ENCODE measurements at places on chromosomes 12 and 14.

DNA sequence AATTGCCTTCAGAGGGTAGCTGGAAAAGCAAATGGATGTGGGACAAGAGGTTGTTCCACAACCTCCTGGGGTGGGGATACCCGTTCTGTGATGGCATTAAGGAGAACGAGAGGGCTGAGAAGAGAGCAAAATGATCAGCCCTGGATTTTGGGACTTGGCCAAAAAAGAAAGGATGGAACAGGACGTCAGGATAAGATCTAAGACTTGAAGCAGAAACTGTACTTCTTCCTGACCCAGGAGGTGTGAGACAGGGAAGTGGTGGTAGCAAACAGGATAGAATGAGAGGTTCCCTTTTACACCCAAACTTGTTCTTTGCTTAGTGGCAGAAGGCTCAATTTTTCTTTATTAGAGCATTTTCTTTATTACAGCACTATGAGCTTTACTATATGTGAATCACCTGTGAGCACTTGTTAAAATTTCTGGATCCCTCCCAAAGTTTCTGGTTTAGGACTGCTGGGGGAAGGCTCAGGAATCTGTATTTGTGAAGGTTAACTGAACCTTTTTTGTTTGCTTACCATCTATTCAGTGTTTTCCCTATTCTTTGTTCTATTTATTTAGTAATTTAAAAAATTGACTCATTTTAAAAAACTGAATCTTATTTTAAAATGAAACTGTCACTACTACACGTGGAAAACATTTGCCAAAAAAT lies 59.2 kb downstream of the ERC1 start:
- H3K27me3 ChIP-seq, result no peaks in the 10 kb centered on the region
- H3K27ac ChIP-seq, result peak overlapping the region; percentile 16

- H3K27me3 ChIP-seq, result no peaks in the 10 kb centered on the region
- no peak for DNase-seq
- H3K4me3 ChIP-seq, result no peak overlapping the region
- H3K4me1 ChIP-seq, result no peaks in the 10 kb centered on the region
- H3K36me3 ChIP-seq, result no peaks in the 10 kb centered on the region
Observed at GRCh38 chr12:31929027-31929526, 30.1 kb upstream of the RESF1 start.

DNA sequence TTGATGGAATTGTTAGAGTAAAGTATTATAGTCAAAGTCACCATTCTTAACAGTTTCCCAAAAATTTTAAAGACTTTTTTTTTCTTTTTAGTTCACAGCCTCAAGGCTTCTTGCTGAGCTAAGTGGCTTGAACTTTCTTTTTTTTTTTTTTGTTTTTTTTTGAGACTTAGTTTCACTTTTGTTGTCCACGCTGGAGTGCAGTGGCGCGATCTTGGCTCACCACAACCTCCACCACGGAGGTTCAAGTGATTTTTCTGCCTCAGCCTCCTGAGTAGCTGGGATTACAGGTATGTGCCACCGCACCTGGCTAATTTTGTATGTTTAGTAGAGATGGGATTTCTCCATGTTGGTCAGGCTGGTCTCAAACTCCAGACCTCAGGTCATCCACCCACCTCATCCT lies 92.8 kb downstream of the SETD3 start:
- H3K27ac ChIP-seq, result no peak overlapping the region
- no peaks in the 10 kb centered on the region for H3K4me1 ChIP-seq
- H3K36me3 ChIP-seq, result no peaks in the 10 kb centered on the region

DNA sequence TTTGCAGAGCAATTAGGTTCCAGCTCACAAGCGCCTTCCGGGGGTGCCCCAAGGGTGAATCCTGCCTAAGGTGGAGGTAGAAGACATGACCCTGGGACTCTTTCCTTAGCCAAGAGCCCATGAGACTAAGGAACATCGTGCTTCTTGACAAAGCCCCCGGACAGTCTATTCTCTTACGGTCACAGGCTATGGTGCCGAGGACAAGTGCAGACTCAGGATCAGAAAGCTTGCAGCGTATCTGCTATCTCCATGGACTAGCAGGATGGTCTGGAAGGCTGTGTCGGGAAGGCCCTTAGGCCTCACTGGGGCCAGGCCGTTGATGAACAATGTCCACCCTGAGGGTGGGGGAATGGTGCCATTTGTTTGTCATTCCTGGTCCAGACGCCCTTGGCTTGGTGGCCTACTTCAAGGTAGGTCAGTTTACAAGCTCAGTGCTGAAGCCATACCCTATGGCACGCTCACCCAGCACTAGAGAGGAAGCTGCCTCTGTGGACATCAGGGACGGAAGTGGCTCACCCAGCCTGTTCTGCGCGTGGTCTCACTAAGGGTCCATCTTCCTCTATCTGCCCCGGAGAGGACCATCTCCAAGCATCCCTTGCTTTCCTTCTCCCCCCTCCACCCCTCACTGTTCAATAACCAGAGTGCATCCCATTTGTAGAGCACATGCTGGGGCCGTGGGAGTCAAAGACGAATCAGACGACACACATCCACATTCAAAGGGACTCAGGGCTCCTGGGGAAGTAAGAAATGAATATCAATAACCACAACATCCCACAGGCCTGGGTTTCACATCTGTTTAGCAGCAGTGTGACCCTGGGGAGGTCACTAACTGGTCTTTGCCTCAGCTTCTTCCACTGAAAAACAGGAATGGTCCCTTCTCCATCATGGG lies 45.0 kb upstream of the IQSEC3 start:
- H3K36me3 ChIP-seq, result no peaks in the 10 kb centered on the region
- H3K4me3 ChIP-seq, result no peak overlapping the region
- H3K27ac ChIP-seq, result peak overlapping the region; percentile 2
- no peak for DNase-seq
- H3K4me1 ChIP-seq, result no peaks in the 10 kb centered on the region

GRCh38 chr14:88688386-88688785 lies 104.4 kb downstream of the EML5 start:
- H3K36me3 ChIP-seq, result no peaks in the 10 kb centered on the region
- H3K4me1 ChIP-seq, result no peaks in the 10 kb centered on the region
- no peak for DNase-seq
- H3K4me3 ChIP-seq, result no peak overlapping the region

- H3K27ac ChIP-seq, result no peak overlapping the region
- no peaks in the 10 kb centered on the region for H3K36me3 ChIP-seq
- H3K27me3 ChIP-seq, result no peaks in the 10 kb centered on the region
- H3K4me3 ChIP-seq, result no peak overlapping the region
- no peaks in the 10 kb centered on the region for H3K4me1 ChIP-seq
- DNase-seq, result no peak
Observed at GRCh38 chr14:88225721-88226120, 97.3 kb downstream of the KCNK10 start.

DNA sequence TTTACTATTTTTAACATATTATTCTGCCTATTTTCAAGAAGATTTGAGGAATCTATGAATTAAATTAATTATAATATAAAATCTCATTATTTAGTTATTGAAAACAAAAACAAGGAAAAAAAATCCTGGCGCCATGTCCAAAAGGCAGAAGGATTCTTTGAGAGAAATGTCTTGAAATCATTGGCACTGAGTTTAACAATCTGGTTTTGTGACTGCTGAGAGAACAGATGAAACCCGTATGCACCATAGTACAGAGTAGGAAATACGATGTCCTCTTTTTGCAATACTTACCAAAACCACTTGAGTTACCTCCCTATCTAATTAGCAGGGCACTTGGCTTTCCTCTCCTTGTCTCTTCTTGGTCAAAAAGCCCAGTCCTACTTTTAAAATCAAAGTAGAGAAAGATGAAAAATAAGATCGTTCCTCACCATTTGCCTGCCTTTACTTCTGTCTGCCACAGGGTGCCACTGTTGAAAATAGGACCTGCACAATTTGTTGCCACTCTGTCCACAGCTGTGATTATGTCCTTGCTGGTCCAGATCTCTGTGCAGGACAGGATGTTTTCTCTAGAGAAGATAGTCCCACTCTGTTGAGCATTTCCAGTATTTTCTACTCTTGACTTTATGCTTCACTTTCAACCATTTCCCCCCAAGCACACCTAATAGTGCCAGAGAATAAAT lies 179.7 kb downstream of the PDZRN4 start:
- H3K27me3 ChIP-seq, result no peaks in the 10 kb centered on the region
- no peaks in the 10 kb centered on the region for H3K36me3 ChIP-seq
- no peak overlapping the region for H3K27ac ChIP-seq

- H3K27me3 ChIP-seq, result no peaks in the 10 kb centered on the region
- H3K4me1 ChIP-seq, result peaks cover 23% of the 10 kb centered on the region
- DNase-seq, result no peak
- no peak overlapping the region for H3K27ac ChIP-seq
- no peak overlapping the region for H3K4me3 ChIP-seq
Observed at GRCh38 chr12:21776175-21776574, 1.7 kb upstream of the KCNJ8 start.

DNA sequence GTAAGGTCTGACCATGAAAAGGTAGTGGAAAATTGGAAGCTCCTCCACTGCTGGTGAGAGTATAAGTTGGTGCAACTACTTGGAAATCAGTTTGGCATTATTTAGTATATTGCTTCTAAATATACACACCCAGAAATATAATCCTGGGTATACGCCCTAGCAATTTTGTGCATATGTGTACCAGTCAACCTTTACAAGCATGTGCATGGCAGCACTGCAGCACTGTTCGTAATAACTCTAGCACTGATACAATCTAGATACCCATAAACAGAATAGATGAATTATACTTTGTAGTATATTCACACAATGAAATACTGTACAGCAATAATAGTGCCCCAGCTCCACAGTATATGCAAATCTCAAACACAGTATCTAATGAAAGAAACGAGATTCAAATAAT lies 265.9 kb downstream of the EMP1 start:
- no peak for DNase-seq
- H3K27me3 ChIP-seq, result no peaks in the 10 kb centered on the region
- H3K27ac ChIP-seq, result no peak overlapping the region

DNA sequence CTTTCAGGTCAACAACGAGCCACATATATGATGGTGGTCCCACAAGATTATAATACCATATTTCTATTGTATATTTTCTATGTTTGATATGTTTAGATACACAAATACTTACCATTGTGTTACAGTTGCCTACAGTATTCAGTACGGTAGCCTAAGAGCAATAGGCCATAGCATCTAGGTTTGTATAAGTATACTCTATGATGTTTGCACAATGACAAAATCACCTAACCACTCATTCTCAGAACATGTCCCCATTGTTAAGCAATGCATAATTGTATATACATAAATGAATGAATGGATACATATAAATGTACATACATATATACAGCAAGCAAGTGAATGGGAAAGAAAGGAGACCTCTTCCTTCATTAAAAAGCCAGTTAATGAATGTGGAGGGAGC lies 23.8 kb downstream of the TMTC1 start:
- H3K36me3 ChIP-seq, result no peaks in the 10 kb centered on the region
- no peaks in the 10 kb centered on the region for H3K4me1 ChIP-seq
- no peak overlapping the region for H3K27ac ChIP-seq
- DNase-seq, result no peak
- no peak overlapping the region for H3K4me3 ChIP-seq
- H3K27me3 ChIP-seq, result no peaks in the 10 kb centered on the region

- DNase-seq, result no peak
- H3K4me1 ChIP-seq, result no peaks in the 10 kb centered on the region
- no peaks in the 10 kb centered on the region for H3K36me3 ChIP-seq
- H3K27ac ChIP-seq, result no peak overlapping the region
Observed at GRCh38 chr12:54684636-54685630, 36.8 kb upstream of the DCD start.

DNA sequence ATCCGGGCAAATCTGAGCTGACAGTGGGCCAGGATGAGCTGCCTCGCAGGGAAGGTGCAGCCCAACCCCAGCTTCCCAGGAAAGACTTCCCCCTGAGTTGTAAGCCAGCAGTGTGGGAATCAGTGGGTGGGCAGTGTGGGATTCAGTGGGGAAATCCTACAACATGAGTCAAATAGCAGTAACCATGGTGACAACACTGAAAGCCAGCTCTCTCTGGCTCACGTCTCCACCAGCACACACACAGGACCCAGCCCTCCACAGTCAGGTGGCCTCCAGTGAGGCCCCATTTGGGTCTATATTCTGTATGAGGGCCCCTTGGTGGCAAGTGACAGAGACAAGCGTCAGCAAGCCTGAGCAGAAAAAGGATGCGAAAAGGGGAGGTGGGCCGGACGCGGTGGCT lies 6.0 kb upstream of the LGALS3 start:
- DNase-seq, result no peak
- H3K27me3 ChIP-seq, result no peaks in the 10 kb centered on the region
- H3K27ac ChIP-seq, result peak overlapping the region; percentile 70
- peaks cover 15% of the 10 kb centered on the region for H3K4me1 ChIP-seq
- H3K36me3 ChIP-seq, result no peaks in the 10 kb centered on the region

GRCh38 chr12:67705394-67706370 lies 57.1 kb downstream of the DYRK2 start:
- no peak overlapping the region for H3K27ac ChIP-seq
- no peak overlapping the region for H3K4me3 ChIP-seq
- H3K27me3 ChIP-seq, result no peaks in the 10 kb centered on the region
- no peaks in the 10 kb centered on the region for H3K4me1 ChIP-seq
- no peak for DNase-seq
- no peaks in the 10 kb centered on the region for H3K36me3 ChIP-seq

- H3K4me3 ChIP-seq, result no peak overlapping the region
- H3K27ac ChIP-seq, result no peak overlapping the region
- H3K36me3 ChIP-seq, result no peaks in the 10 kb centered on the region
- no peak for DNase-seq
- H3K4me1 ChIP-seq, result no peaks in the 10 kb centered on the region
Observed at GRCh38 chr12:66884091-66884490, 205.2 kb upstream of the GRIP1 start.

DNA sequence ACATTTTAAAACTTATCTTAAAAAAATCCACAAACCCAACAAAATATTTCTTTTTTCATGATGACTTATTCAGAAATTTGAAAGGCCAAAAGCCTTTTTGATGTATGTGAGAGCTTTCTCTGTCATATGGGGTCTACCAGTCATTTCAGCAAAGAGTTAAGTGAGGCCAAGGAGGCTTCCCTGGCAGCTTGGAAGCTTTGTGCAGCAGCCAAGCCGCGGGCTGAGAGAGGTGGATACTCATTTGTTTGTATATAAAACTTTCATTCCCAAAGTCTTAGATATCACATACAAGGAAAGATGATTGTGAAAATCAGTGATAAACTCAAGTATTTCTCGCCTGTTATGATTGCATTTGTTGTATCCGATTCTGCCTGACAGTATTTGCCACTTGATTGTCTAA lies 48.5 kb upstream of the RNU6-8 start:
- H3K36me3 ChIP-seq, result no peaks in the 10 kb centered on the region
- no peak for DNase-seq
- H3K27me3 ChIP-seq, result no peaks in the 10 kb centered on the region
- no peak overlapping the region for H3K4me3 ChIP-seq
- peak overlapping the region; percentile 45 for H3K27ac ChIP-seq

DNA sequence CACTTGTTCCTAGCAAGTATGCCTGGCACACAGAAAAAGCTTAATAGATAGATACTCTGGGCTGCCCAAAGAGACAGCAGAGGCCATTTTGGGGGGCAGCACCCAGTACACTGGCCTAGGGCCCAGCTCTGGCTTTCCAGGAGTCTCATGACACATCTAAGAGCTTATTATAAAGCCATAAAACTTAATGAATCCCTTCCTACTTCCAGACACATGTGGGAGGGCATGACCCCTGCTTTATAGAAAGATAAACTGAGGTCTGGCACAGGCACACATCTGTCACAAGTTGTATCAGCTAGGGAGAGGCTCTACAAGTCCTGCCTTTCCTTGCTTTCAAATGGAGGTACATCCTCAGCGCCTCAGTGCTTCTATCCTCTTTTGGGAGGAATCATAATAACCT lies 27.1 kb downstream of the FMNL3 start:
- H3K4me3 ChIP-seq, result no peak overlapping the region
- peak overlapping the region; percentile 43 for H3K27ac ChIP-seq
